A172 (cell line): ENCODE measurements at places on chromosomes 6 and 20. TPM values are rescaled to one million over a fixed set of nuclear protein-coding genes. Genes with fewer than 3 reads are reported as not detected.

GRCh38 chr6:11831653-11832052 is 53.0 kb upstream of the ADTRP start:
- no peak for DNase-seq

GRCh38 chr6:142542704-142543233 is 241.0 kb downstream of the ADGRG6 start:
- peak; percentile 88 for DNase-seq

DNA sequence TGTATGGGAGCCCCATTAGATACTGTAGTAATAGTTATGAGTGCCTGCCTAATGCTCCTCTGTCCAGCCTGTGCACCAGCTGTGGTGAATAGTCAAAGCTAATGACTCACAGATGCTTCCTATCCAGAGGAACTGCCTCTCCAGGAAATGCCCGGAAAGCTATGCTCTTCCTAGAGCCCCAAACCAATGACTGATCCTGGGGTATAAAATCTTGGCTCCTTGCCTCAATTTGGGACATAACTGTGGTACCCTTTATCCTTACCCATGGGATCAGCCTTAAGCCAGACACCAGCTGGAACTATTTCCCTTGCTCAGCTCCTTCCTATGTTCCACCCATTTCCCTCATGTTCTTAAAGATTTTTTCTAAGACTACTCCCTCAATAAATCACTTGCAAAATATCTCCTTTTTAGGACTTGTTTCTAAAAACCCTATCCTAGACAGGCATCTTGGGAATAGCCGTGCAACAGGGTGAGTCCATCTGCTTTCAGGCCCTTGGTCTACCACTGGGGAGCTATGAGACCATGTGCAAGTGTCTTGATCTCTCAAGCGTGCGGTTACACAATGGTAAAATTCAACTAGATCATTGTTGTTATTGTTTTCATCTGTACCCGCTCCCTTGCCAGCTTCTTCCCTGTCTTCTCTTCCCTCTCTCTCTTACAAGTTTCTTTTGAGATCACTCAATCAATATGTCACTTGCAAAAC is 283.7 kb downstream of the BTBD3 start:
- peak; percentile 31 for DNase-seq

- no peak for DNase-seq
Observed at GRCh38 chr6:49666930-49667757, 30.5 kb upstream of the RHAG start.

DNA sequence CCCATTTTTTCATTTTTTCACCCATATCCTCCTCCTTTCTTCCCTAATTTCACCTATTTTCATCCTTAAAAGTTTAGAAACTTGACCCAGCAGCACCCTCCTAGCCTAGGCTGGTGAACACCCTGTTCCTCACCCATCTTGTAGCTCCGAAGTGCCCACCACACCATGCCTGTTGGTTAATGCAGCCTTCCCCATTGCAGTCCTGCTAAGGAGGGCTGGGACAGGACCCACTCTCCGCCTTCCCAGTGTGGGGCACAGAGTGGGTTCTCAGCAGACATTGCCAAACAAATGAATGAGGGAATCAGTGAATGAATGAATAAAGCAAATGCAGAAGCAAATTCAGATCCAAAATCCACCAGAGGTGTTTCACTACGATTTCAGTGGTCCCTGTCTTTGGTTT is 45.7 kb downstream of the CTCFL start:
- no peak for DNase-seq

DNA sequence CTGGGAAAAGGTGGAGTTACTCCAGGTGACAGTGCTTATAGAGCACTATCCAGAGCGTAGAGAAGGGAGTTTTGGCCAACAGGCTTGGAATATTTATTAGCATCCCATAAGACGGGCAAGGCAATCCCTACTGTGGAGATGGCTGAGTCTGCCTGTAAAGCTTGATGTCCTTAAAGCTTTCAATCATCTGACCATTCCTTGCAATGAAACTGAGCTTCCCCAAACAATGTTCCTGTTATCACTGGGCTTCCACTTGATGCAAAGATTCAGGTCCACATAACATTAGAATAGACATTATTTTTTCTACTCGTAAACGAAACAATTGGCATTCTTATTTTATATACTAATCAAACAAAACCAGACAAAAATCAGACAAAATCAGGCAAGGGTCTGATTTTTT is 48.4 kb upstream of the PIM1 start:
- DNase-seq, result no peak

Gene C6orf52
- total RNA-seq, result 15.2 and 16.5 TPM in 2 replicates

- DNase-seq, result no peak
Observed at GRCh38 chr20:40892642-40893041, 136.0 kb upstream of the TOP1 start.

Gene MEP1A
- total RNA-seq, result not detected in 2 replicates
